ENCODE measurements at places on chromosomes 4 and X.

DNA sequence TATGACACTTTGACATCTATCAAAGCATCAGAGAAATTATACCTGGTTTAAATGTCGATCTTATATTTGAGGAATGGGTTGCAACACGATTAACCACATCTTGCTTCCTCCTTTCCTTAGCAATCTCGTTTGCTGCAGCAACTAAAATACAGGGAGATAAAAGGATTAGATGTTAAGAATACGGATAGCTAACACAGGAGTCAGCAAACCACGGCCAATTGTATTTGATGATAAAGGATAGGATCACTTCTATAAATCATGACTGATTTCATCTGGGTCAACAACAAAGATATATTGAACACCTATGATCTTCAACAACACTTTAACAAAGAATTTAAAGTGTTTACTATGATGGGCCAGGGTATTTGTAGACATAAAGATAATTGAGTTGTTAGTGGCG, 5.0 kb downstream of the MAP7D3 start:
- no peak for DNase-seq

DNA sequence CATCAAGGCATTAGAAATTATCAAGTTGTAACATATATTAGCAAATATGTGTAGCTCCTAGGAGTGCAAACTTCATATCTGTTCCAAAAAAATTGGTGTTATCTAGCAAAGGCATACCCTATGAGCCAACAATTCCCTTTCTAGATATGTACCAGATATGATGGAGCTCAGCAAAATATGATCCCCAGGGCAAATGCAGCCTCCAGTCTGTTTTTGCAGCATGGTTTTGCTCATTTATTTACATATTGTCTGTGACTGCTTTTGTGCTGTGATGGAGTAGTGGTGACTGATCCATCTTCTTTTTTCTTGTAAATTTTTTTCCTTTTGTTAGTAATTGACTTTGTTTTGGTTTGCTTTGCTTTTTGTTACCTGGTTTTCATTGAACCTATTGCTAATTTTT, 41.0 kb downstream of the CEP135 start:
- no peak for DNase-seq

GRCh38 chr4:119211867-119212233, 663 bp upstream of the USP53 start:
- no peak for DNase-seq

DNA sequence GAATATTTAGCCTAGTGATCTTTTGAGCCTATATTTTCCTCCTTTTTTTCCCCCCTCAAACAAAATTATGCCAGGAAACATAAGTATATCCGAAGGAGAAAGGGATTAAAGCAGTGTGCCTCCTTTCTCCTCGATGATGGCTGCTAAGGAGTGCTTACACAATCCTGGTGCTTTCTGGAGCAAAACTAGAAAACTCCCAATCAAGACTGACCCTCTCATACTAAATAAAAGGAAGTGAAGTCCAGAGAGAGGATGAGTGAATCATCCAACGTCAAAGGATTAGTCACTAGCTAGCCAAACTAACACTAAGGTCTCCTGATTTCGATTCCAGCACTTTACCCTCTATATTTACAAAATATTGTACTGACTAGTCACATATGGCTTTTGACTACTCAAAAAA, 146.8 kb downstream of the PPP3CA start:
- DNase-seq: no peak

DNA sequence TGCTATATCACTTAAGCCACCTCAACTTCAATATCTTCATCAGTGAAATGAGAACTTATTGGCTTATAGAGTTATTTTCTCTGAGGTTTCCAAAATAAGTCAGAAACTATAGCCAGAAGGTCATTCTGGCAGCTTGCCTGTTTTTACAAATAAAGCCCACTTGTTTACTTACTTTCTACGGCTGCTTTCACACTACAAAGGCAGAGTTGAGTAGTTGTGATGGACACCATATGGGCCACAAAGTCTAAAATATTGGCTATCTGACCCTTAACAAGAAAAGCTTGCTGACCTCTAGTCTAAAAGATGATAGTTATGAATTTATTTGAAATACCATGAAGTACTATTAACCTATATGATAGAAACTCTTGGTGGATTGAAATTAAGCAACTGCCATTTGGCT, 67.3 kb upstream of the ATOH1 start:
- no peak for DNase-seq

DNA sequence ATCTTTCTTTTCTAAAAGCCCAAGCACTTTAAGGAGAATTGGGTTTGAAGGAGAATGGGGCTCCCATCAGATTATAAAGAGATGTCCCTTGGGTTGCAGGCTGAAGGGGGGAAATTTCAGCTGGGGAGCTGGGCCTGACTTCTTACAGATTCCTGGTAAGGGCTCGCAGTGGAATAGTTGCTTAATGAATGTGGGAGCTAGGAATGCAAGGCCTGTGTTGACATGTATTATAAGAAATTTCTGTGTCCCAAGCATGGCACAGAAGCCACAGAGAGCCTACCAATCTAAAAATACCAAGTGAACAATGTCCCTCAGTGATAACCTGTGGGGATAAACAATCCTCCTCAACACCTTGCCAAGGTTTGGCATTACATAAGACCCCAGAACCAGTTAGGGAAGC, 39.3 kb upstream of the WNK3 start:
- no peak for DNase-seq

- no peak for DNase-seq
These were observed 840 bp upstream of the P2RY10 start for GRCh38 chrX:78944351-78944750.

DNA sequence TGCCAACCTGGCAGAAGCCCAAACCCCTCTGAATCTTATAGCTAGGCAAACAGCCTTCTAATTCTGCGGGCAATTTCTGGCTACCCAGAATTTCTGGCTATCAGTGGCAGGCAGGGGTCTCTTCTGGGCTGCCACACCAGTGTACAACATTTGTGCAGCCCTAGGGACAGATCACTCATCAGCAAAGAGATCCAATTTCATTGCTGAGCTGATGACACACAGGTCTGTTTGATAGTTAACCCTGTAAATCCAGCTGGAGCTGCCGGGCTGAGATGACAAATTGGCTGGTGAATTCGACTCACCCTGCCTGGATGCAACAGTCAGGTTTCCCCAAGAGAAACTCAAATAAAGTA, 2.4 kb downstream of the MID1 start:
- peak; percentile 51 for DNase-seq

DNA sequence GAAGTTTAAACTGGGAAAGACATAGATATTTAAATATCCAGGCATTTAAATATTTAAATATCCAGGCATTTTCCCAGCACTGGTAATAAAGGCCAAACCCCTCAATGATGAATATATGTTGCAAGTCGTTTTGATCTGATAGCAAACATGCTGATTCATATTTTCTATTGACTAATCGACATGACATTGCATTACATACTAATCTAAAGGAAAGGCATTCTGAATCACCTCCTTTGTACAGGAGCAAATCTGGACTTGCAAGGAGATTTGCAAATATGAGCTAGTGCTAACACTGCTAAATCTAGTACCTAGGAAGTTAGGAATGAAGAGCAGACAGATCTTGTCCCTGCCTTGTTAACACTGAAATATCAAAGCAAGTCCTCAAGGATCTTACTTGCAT, 207.3 kb downstream of the SLC7A11 start:
- DNase-seq: no peak

DNA sequence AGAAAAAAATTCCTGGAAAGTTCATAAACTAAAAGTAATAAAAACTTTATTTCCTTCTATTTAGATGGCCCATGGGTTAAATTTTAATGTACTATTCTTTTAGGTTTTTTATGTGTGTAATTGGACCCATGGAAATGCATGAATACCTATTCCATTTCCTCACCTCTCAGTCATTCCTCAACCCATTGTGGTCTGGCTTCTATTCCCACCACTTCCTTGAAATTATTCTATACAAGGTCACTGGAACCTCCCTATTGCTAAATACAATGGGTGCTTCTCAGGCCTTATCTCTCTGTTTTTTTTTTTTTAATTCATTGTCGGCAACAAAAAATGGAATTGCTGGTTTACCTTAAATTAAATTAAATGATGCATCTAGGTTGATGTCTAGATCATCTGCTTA, 17.2 kb downstream of the SLC39A8 start:
- DNase-seq: no peak

GRCh38 chrX:10089378-10089795, 67.4 kb upstream of the CLCN4 start:
- no peak for DNase-seq

DNA sequence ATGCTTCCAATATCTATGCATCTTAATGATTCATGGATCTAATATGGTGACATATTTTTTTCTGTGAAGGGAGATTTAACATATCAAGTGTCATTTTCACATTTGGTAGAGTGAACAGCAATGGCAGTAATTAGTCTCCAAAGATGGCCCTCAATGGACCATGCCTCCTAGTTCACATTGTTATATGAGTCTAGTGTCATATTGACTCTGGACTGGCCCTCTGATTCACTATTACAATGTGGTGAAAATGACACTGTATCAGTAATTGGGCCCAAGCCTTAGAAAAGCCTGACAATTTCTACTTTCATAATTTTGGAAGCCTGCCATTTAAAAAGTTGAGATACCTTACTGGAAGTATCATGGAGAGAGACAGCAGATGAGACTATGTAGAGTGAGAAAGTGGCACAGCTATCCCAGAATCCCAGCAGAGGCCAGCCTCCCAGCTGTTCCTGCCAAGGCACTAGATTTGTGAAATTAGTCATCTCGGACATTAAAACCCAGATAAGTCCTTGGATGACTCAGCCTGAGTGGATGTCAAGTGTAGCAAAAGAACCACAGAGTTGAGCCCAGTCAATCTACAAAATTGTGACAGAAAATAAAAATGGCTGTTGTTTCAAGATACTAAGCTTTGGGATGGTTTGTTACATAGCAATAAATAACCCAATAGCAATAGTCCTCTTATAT, 68.4 kb downstream of the ARHGEF38 start:
- peak; percentile 39 for DNase-seq

DNA sequence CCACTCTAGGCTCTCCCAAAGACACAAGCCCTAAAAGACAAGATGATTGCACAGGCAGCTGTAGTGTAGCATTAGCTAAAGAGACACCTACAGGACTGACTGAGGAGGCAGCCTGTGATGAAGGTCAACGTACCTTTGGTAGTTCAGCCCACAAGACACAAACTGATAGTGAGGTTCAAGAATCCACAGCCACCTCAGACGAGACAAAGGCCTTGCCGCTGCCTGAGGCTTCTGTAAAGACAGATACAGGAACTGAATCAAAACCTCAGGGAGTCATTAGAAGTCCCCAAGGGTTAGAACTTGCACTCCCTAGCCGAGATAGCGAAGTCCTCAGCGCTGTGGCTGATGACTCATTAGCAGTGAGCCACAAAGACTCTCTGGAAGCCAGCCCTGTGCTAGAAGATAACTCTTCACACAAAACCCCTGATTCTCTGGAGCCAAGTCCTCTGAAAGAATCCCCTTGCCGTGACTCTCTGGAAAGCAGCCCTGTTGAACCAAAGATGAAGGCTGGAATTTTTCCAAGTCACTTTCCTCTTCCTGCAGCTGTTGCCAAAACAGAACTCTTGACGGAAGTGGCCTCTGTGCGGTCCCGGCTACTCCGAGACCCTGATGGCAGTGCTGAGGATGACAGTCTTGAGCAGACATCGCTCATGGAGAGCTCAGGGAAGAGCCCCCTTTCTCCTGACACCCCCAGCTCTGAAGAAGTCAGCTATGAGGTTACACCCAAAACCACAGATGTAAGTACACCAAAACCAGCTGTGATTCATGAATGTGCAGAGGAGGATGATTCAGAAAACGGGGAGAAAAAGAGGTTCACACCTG, 306.3 kb downstream of the ANK2 start:
- DNase-seq: peak; percentile 82

DNA sequence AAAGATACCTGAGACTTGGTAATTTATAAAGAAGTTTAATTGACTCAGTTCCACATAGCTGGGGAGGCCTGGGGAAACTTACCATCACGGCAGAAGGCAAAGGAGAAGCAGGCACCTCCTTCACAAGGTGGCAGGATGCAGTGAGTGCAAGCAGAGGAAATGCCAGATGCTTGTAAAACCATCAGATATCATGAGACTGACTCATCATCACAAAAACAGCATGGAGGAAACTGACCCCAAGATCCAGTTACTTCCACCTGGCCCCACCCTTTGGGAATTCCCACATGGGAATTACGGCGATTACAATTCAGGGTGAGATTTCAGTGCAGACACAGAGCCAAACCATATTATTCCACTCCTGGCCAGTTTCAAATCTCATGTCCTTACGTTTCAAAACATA, 514.7 kb upstream of the SPANXN1 start:
- no peak for DNase-seq

GRCh38 chr4:108072300-108072699, 82.6 kb downstream of the HADH start:
- no peak for DNase-seq
